ENCODE measurements at places on chromosomes 12 and 14.

- DNase-seq, result no peak
These were observed 24.0 kb upstream of the GSG1 start for GRCh38 chr12:13127444-13127843.

- no peak for DNase-seq
These were observed 169.0 kb upstream of the RTL1 start for GRCh38 chr14:101072531-101072930.

GRCh38 chr14:59262717-59263454 is 74.4 kb downstream of the DAAM1 start:
- no peak for DNase-seq

GRCh38 chr14:74464785-74465184 is 28.3 kb downstream of the NPC2 start:
- no peak for DNase-seq

DNA sequence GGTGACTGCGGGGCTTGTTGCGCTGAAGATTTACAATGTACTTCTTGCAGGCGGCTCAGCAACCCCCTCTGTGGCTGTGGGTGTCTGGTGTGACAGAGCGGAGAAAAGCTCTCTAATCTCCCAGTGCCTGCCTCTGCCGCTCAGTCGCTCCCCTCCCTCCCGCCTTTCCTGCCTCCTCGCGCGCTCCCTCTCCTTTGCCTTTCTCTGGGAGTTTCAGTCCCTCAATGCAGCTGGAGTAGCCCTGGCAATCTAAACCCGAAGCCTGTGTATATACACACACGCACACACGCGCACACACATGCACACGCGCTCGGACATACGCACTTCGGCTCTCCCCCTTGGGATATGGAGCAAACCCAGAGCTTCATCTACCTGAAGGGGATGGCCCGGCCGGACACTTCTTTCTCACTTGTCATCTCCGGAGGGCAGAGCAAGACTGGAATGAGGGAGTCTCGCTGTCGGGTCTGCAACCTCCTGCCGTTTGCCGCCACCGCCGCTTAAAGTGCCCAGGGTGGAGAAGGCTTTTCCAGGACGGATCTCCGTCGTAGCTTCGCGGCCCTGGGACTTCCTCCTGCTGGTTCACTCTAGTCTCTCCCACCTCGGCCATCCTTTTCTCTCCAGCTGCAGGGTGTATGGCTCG is 599 bp upstream of the TRHDE start:
- DNase-seq, result no peak

GRCh38 chr14:103629503-103630121 is 601 bp downstream of the KLC1 start:
- DNase-seq, result no peak

- no peak for DNase-seq
These were observed 19.9 kb upstream of the MSI1 start for GRCh38 chr12:120388691-120389481.

GRCh38 chr12:131124487-131125280 is 171.0 kb downstream of the ADGRD1 start:
- DNase-seq, result no peak

DNA sequence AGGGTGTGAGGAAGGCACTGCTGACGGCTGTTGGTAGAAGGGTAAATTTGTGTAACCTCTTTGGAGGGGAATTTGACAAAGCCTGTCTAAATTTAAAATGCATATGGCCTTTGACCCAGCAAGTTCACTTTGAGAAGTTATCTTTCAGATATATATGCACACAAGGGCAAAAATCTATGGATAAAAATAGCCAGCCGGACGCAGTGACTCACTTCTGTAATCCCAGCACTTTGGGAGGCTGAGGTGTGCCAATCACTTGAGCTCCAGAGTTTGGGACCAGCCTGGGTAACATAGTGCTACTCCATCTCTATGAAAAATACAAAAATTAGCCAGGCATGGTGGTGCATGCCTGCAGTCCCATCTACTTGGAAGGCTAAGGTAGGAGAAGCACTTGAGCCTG is 13.4 kb downstream of the UBC start:
- DNase-seq, result no peak

GRCh38 chr12:94282675-94283074 is 134.3 kb downstream of the PLXNC1 start:
- DNase-seq, result no peak

DNA sequence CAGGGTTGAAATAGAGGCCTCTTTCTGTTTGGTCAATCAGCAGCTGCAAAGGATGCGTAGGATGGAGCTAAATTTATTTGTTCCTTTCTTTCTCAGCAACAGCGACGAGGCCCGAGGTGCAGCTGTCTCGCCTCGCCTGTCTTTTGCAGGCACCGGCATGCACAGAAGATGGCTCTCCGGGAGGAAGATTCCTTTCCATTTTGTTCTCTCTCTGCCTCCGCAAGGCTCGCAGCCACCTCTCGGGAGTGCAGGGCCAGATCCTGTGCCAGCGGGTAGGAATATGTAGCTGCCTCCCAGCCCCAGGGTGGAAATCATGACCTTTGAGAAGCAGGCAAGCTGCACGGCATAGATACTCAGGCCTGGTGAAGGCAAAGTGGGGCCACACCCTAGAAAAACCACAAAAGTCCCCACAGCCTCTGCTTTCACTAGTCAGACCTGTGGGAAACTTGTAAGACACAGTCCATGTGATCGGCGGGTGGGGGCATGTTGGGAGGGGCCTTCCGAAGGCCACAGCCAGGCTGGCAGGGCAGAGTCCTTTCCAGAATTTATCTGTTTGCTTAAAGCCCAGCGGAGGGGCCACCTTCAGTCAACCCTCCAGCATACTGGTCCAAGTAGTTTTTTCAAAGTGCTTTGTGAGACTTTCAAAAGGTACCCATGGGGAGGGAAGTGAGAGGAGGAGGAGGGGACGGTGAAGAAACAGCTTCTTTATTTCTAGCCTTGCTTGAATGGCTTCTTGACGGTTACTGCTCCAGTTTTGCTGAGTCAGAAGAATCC is at the start of gene MAP1LC3B2:
Gene MAP1LC3B2 (plus strand): TSS at position 220 of the 774 bp plus-strand sequence. CDS start 16,562 bp downstream, outside the sequence.
- peak; percentile 43 for DNase-seq

GRCh38 chr12:131279281-131279921 is 325.7 kb downstream of the ADGRD1 start:
- no peak for DNase-seq

DNA sequence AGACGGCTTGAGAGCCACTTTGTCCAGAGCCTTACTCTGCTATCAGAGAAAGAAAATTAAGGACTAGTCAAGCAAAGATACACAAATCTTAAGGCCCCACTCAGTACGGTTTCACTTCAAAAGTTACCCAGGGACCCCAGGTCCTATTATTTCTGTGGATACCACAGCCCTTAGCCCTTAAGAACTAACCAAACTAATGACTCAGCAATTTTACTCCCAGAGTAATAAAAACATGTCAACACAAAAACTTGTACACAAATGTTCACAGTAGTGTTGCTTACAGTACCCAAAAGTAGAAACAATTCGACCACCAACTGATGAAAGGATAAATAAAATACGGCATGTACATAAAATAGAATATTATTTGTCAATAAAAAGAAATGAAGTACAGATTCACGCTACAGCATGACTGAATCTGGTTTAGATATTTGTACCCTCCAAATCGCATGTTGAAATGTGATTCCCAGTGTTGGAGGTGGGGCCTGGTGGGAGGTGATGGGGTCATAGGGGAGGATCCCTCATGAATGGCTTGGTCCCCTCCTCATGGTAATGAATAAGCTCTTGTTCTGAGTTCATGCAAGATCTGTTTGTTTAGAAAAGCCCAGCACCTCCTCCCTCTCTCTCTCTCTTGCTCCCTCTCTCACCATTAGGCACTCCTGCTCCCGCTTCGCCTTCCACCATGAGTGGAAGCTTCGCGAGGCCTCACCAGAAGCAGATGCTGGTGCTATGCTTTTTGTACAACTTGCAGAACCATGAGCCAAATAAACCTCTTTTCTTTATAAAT is 30.5 kb downstream of the AREL1 start:
- DNase-seq, result no peak

DNA sequence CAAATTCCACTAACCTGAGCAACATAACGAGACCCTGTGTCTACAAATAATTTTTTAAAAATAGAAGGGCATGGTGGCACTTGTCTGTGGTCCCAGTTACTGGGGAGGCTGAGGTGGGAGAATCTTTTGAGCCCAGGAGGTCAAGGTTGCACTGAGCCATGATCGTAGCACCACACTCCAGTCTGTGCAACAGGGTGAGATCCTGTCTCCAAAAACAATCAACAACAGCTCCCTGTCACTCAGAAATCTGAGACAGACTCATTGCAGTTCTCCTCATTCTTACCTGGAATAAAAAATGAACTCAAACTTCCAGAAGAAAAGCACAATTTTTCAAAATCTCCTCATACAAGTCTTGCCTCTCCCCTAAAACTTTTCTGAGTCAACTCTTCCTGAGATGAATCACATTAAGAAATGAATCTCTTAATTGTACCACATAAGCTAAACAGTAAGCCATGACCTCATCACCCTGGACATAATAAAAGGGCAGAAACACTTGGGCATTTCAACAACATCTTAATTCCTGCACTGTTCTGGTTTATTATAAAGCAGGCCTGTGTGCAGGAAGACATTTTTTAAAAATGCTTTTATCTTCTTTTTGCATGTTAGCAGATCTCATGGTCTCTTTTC is 214.3 kb upstream of the CDKN3 start:
- DNase-seq, result no peak
